ENCODE measurements at places on chromosomes 16 and 17.

GRCh38 chr16:29808219-29808900 lies 2.0 kb downstream of the MAZ start:
- no peak for DNase-seq

DNA sequence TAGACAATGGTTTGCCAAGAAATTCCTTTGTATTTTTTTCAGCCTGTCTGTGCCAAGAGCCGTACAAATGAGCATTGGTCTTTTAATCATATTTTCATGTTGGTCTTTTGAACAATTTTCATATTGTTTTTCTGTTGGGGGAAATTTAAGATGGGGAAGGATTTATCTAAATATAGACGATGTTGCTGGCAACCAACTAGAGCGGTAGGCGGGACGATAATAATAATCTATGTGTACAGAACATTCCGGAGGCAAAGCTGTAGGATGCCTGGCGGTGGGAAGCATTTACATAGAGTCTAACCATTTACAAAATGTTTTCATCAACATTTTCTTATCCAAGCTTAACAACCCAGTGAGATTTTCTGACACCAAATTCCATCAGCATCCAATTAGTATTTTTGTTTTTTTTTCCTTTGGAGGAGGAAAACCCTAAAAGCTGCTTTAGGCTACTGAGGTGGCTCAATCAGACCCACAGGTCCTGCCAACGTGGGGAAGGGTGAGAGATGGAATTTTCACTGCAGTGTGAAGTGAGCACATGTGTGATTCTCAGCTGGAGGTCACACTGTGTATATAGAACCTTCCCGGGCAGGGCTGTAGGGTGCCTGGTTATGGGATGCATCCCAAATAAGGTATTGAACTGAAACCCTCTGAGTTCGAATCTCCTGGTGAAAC lies 11.7 kb upstream of the SEC14L1 start:
- no peak for DNase-seq

- DNase-seq: no peak
These were observed 25.5 kb downstream of the ADAMTS18 start for GRCh38 chr16:77409311-77409710.

DNA sequence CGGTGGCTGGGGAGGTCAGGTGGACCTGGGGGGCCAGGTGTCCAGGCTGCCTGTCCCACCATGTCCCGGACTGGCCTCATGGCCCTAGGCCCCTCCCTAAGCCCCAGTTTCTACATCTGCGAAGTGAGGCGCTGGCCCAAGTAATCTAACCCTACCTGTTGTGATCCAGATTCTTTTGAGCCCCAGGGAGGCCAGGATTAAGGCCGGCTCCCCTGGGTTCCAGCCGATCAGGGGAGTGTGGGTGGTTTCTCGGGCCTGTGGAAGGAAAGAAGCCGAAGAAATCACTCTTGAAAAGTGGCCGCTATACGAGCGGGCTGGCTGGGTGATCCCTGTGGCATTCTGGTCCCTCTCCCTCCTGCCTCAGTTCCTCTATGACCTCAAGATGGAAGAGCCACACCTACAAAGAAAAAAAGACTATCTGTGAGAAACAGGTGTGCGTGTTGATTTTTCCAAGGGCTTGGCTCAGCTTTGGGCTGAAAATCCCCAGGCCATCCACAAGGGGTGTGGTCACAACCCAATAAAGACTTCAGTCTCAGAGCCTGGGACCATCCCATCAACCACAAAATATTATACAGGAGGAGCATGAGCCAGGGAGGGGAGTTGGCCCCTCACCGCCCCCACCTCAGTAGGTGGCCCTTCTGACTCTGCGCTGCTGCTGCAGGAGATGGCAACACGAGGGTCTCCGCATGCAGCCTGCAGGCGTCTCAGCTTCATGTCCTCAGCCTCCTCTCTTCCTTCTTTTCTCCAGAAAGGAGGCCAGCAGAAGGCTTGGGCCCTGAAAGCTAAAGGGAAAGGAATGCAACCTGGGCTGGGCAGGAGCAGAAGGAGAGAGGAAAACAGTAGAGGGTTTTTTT lies 20.3 kb downstream of the GPR142 start:
- no peak for DNase-seq

DNA sequence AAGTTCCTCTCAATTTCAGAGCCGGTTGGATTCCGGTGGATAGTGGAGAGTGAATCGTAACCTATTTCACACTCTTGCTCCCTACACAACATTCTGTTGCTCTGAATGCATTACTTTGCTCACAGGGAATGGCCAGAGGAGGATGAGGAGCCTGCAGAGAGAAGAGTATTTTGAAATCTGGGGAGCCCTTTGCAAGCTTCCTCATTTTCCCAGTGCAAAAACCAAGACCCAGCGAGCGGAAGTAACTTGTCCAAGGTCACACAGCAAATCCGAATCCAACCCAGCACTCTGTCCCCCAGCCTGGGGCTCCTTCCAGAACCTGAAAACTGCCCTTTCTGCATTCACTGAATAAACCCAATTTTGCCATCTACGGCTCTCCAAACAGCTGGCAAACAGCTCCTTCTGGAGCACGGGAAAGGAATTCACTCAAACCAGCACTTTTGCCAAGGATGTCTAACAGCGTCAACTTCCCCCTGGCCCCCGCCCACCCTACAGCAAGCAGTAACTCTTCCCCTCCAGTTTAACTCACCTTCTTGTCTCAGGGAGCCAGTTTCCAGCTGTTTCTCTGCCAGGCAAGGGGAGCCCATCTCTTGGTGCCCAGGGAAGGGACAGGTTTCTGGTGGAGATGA lies 557 bp downstream of the KCNG4 start:
- no peak for DNase-seq

GRCh38 chr17:71919186-71919585 lies 201.6 kb upstream of the SOX9 start:
- DNase-seq: no peak

DNA sequence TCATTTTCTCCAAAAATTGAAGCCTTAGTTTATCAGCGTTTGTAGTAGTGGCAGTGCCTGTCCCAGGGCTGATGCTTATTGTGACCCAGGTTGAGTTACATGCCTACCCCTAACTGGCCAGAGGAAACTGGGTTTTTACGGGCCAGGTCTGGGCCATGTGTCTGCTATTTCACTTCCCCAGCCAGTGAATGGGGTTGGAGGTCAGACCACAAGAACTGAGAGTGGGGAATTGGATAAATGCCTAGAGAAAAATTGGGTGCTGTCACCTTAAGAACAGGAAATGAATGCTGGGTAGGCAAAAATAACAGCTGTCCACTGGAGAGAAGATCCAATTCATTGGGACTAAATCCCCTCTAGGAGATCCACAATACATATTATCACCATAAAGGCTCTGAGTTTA lies 5.2 kb downstream of the ADPRM start:
- no peak for DNase-seq

DNA sequence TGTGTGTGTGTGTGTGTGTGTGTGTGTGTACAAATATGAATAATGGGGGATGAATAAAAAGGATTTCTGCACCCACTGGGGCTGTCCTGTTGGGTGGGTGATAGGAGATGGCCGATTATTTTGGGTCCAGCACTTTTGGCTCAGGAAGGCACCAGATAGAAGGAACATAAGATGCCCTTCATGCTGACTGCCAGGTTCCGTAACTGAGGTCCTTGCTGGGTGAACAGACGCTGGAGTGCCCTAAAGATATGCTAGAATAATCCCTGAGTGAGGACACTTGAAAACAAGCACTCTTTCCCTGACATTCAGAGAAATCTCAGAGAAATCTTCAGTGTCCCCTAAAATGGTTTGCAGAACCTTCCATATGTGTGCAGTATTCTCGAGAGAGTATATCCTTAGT lies 17.7 kb downstream of the IRX6 start:
- no peak for DNase-seq

DNA sequence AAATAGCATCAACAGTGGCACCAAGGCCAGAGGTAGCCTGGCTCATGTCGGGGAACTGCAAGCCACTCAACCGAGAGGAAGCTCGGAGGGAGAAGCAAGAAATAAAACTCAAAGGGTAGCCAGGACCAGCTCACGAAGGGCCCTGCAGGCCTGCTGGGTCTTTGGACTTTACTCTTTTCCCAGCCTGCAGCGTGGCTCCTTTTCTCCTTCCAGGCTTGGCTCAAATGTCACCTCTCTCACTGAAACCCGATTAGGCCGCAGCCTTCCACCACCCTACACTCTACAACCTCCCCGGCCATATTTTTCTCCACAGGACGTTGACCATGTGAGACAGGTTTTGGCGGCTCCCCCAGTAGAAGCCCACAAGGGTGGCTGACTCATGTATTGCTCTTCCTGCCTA lies 38.1 kb downstream of the CALB2 start:
- DNase-seq: no peak

DNA sequence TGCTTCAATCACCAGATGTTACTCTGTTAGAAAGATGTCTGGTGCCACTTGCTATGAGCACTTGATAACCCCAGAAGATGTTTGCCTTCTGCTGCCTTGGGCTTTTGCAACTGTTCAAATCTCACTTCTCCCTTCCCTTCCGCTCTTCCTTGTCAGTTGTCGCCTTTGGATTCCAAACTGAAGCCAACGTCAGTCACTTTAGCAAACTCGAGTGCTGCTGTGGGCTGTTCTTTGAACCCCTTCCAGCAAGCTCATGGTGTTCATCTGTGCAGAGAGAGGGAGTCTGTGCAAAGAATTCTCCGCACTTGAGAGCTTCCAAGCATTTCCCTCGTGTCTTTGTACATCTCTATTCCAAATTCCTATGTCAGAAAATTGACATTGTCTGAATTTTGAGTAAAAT lies 879.4 kb downstream of the CDH11 start:
- no peak for DNase-seq

- DNase-seq: no peak
These were observed 24.9 kb upstream of the CLEC18A start for GRCh38 chr16:69926241-69926640.

Data from mesendoderm (in vitro differentiated cells).